CD4-positive, alpha-beta T cell treated with Interleukin-1 beta for 1 hour (primary cell): ENCODE measurements at places on chromosomes 13 and 19.

- DNase-seq: no peak
Measured at GRCh38 chr13:61654481-61654880, 238.8 kb upstream of the PCDH20 start.

GRCh38 chr19:42066075-42066754, 3.8 kb downstream of the GRIK5 start:
- DNase-seq: no peak

- DNase-seq: no peak
Measured at GRCh38 chr13:95360464-95361097, 59.3 kb upstream of the ABCC4 start.

GRCh38 chr19:15293781-15294491, 38.4 kb downstream of the BRD4 start:
- DNase-seq: no peak
